ENCODE measurements at places on chromosomes 7 and 10.

GRCh38 chr7:158320328-158320727 is 267.3 kb downstream of the PTPRN2 start:
- no peak for DNase-seq

DNA sequence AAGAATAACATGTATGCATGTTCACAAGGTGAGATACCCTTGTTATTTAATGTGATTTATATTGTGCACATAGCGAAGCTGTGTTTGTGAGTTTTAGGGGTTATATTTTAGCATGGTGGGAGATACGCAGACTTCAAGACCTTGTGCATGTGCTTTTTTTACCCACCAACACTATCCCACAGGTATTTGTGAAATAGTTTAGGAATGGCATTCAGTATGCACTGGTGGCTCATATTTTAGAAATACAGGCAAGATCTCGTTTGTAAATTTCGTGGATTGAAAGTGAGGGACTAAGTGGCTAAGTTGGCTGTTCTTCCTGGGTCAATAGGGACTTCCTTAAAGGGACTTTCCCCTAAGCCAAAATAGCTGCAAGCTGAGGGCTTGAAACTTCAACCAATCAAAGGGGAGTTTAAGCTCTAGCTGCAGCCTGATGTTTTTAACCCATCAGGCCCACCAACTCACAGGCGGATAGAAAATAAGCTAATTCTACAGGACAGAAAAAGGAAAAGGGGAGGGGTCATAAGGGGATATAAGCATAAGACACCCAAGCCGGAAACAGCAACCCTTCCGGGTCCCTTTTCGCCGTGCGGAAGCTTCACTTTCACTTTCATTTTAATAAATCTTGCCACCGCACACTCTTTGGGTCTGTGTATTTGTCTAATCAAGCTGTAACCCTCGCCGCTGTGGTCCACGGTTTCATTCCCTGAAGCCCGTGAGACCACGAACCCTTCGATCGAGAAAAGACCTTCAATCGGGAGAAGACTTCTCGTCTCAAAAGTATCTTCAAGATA is 291.0 kb downstream of the GPR158 start:
- DNase-seq: no peak

- no peak for DNase-seq
Measured at GRCh38 chr7:44555350-44555749, 14.2 kb upstream of the NPC1L1 start.

DNA sequence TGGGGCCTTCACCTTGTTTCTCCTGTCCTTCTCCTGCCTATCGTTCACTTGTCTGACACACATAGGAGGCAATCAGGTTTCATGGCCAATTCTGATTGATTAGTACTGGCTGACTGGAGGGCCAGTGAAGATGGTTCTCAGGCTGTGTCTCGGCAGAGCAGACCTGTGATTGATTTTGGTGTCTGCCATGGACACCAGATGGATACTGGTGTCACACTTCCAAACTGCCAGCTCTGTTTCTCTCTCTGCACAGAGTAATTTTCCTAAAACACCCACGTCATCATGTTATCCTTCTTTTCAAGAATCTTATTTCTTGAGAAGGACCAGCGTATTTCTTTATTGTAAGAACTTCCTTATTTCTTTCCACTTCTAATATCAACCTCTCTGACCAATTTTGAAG is 117.1 kb downstream of the ICA1 start:
- DNase-seq: no peak

DNA sequence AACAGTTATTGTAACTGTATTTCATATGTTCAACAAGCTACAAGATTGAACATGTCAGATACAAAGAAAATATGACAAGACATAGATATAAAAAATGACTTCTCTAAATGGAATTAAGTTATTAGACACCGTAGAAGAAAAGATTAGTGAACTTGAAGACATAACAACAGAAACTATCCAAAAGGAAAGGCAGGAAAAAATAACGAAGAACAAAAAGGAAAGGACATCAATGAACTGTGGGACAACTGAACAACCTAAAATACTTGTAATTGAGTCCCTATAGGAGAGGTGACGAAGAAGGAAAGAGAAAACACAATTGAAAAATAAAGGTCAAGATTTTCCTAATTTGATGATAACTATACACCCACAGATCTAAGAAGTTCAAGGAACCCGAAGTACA is 32.3 kb downstream of the UPF2 start:
- DNase-seq: no peak

DNA sequence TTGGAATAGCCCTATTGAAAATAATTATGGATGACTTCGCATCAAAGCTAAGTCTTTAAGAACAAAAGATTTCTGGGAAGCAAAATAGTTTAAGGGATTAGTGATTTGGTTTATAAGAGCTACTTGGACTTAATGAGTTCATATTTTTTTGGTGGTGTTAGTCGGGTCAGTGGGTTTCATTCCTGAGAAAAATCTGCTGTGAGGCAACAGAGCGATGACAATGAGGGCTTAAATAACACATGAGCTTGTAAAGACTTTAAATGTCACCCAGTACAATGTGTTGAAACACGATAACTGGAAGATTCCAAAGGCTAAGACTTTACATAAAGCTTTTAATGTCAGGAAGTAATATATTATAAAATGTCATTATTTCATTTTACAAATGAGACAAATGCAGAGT is 178.8 kb downstream of the ARL4A start:
- no peak for DNase-seq

DNA sequence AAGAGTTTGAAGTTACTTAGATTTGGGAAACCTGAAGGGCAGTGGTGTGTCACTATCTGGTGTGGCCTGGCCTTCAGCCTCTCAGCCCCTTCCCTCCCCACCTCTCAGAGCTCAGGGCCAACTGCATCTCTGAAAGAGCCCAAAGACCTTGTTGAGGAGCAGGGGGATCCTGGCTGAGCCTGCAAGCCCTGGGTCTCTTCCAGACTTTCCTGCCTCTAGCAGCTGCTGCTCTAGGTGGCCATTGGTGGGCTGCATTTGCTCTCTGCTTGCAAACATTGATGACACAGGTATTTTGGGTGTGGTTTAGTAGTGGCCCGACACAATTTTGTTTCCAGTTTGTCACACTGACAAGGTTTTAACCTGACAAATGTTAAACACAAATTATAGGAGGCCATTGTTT is 3.1 kb upstream of the UPP1 start:
- no peak for DNase-seq

- DNase-seq: no peak
Measured at GRCh38 chr7:17679458-17679857, 260.8 kb downstream of the SNX13 start.

DNA sequence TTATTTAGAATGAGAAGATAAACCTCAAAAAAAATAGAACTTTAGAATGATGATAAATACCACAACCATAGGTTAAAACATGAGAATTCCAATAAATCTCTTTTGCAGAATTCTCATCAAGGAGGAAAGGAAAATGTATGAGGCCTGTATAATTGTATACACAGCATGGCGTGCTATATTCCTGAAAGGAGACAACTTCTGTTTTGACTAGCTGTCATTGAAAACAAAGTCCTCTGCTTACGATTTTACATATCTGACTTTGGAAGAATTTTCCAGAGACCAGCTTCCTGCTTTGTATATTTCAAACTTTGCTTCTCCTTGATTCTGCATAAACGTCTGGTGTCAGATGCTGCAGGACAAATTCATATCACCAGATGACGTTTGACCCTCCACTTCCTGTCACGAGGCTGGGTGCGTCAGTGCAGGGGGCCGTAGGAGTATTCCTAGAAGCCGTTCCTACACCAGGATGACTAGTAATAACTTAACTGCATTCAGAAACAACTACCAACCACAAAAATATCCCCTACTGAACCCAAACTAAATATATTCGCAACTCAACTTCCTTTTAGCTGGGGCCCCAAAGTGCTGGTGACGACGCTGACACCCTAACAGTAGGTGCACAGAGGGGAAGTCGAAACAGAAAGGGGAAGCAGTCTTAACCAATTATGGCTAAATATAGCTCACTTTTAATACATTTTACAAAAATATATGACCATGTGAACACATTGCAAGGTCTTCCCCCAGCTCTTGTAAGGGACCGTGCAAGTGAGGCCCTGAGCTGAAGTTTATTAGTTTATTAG is 178.6 kb upstream of the INHBA start:
- peak; percentile 52 for DNase-seq

- DNase-seq: no peak
Measured at GRCh38 chr10:102033787-102034186, 22.2 kb downstream of the ARMH3 start.

- DNase-seq: no peak
Measured at GRCh38 chr7:27202018-27202861, 2.3 kb upstream of the HOXA13 start.

GRCh38 chr10:21191512-21191911 is 294.4 kb upstream of the NEBL start:
- no peak for DNase-seq

GRCh38 chr7:25944777-25945515 is 207.1 kb upstream of the NFE2L3 start:
- DNase-seq: no peak

GRCh38 chr7:42097752-42098151 is 139.3 kb downstream of the GLI3 start:
- no peak for DNase-seq

DNA sequence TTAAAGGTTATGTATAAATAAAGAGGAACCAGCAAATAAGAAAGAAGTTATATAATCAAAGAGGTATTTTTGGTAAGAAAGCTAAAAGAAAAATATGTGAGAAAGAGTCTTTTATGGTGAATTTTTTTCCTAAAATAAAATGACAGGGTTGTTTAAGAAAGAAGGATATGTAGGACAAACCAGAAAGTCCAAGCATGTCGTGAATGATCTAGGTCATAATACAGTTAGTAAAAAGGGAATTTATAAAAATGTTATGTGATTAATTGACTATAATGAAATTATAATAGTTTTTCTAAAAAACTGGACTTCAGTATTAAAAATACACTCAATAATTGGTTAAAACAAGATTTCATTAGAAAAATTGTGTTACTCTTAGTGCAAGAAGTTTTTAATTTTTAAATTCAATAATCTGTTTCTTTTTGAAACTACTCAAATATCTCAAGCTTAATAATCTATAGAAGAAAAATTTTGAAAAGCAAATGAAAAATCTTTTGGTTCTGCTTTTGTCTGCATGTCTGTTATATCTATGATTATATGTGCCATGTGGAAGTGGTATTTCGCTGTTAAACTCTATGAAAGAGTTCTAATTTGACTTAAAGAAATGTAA is 23.3 kb downstream of the AVL9 start:
- no peak for DNase-seq

DNA sequence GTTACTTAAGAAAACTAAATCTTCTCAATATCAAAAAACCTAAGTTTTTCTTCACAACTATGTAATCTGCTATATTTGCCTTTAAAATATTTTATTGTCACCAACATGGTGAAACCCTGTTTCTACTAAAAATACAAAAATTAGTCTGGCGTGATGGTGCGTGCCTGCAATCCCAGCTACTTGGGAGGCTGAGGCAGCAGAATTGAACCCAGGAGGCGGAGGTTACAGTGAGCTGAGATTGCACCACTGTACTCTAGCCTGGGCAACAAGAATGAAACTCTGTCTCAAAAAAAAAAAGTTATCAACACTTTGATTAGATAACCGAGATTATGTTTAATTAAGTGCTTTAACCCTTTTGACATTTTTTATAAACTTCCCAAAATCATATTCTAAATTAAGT is 28.3 kb upstream of the CLDN4 start:
- DNase-seq: no peak

GRCh38 chr7:36796850-36797536 is 72.7 kb upstream of the AOAH start:
- no peak for DNase-seq

GRCh38 chr10:101889256-101890210 is 45.9 kb upstream of the KCNIP2 start:
- peak; percentile 61 for DNase-seq

- DNase-seq: no peak
Measured at GRCh38 chr7:138565451-138566114, 105.5 kb downstream of the TRIM24 start.

DNA sequence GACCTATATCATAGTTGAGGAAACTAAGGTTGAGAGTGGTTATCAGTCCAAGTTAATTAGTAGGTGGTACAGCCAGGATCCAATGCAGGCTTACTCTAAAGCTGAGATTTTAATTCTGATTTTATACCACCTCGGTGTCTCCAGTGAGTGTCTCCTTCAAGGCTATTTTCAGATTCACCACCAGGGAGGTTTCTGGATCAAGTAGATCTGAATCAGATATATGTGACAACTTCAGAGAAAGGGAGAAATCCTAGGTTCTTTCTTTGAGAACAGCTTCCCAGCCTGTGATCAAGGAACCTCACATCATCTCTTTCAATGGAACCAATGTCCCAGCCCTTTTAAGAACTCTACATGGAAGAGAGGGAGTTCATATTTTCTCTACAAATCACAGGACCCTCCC is 429.2 kb downstream of the SORCS3 start:
- DNase-seq: no peak

- no peak for DNase-seq
Measured at GRCh38 chr10:91582153-91582554, 50.7 kb downstream of the PPP1R3C start.

DNA sequence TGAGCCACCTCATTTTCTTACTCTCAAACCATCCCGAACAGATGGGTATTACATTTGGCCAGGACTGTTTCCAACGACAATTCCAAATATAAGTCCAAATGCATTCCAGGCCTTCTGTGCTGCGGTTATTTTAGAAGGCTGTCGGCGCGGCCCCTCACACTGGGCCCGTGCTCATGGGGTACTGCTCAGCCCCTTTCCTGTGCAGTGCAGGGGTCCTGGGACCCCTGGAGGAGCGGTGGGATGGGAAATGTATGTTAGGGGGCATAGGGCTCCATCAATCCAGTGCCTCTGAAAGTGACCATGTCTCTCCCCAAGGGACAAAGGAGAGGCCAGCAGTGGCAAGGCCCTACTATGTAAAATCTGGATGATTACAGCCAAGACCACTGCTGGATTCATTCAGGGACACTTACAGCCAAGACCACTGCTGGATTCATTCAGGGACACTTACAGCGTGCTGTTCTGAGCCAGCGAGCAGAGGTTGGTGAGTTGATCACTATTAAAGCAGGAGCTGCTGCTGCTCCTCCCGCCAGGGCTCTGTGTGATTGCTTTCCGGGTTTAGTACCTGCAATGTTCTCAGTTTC is 66.3 kb downstream of the CHST15 start:
- no peak for DNase-seq

DNA sequence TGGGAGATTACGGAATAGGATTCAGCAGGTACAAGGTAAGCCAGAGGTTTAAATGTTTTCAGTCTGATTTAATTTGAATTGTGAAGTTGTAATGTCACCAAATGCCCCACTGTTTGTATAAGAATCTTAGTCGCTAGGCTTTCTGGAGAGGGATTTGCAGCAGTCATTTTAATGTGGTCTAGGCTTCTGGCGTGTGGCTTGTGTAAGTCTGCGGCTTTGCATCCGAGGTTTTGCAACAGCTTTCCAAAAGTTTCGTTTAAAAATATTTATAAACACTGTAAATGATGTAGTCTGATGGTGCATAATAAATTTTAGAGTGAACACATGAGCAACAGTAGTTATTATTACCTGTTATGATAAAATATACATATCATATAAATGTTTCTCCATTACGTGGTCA is 26.1 kb upstream of the BHLHA15 start:
- DNase-seq: no peak

DNA sequence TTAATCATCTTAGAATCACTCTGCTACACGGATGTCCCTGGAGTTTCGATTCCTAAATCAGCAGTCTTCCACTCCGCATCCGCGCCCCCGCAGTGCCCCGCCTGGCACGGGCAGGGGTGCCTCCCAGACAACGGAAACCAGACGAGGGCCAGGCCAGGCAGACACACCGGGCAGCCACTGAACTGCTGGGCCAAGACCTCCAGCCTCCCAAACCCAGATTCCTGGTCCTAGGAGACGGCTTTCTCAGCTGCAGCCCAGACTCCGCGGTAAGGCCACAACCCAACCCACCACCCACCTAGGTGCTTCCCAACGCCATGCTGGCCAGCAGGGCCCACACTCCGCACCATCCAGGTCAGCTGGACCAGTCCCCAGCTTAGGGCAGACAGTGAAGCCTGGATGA is 33.2 kb downstream of the MAD1L1 start:
- DNase-seq: no peak
